Hippocampal formation (tissue), 2 donors: ENCODE measurements at places on chromosomes 16 and 17.

GRCh38 chr17:78332991-78333390 lies 26.9 kb downstream of the SOCS3 start:
- DNase-seq = no peak

- no peak for DNase-seq
Measured at GRCh38 chr17:30323895-30324319, 9.9 kb downstream of the TMIGD1 start.

DNA sequence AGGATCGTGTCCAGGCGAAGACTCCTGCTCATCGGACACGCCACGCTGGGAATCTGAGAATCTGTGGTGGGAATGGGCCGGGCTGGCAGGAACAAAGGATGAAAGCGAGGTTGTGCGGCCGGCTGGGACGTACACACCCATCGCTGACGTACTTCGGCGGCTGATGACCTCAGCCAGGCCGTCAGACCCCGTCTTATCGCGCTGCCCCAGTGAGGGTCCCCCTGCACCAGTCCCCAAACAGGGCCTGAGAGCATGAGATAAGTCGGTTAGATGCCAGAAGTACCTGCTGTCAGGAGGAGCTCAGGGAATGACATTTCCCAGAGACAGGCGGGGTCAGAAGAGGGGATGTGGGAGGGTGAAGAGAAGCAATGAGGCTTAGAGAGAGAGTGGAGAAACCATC lies 16.0 kb upstream of the SP6 start:
- no peak for DNase-seq

GRCh38 chr17:58974354-58974753 lies 132.3 kb downstream of the TRIM37 start:
- DNase-seq = no peak

DNA sequence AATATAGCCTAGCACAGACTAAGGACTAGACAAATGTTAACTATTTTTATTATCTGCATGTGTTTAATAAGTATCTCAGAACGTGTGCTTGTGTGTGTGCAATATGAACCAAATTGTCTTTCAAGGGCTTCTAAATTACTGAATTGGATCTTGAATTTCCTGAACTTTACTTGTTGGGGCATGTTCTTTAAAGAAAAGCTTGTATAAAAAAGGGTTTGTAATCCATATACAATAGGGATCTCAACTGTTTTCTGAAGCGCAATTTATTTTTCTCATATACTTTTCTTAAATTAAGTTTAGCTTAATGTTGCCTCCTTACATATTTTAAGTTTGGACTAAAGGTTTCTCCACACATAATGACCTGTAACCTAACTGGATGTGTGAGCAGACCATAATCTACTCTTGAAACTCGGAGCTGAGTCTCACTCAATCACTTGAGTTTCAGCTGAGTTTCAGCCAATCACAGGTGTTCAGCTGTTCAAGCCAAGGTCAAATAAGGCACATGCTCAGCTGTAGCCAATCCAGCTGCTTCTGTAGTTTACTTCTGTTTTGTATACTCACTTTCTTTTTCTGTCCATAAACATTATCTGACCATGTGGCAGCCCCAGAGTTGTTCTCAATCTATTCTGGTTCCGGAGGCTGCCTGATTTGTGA lies 72.3 kb downstream of the CDK5R1 start:
- no peak for DNase-seq

GRCh38 chr17:71936977-71937376 lies 183.8 kb upstream of the SOX9 start:
- DNase-seq = no peak

DNA sequence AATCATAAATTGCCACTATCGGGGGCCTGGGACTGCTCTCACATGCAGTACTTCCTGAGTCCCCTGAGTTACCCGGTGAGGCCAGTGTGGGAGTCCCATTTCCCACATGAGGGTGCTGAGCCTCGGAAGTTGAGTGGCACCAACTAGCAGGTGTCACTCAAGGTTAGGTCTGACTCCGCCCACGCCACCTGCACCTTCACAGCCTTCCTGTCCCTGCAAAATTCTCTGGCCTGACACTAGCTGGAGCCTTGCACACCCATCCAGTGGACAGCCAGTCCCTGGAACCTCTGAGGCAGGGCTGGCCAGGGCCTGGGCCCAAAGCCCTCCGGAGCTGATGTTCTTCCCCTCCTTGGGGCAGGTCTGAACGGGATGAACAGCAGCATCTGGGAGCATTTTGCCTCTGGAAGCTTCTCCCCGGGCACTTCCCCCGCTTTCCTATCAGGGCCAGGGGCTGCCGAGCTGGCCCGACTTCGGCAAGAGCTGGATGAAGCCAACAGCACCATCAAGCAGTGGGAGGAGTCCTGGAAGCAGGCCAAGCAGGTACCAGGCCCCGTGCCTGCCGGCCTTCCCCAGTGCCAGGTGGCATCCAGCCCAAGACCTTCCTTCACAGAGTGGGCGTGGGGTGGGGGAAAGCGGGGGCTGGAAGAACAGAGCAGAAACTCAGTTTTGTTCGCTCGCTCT lies 21.9 kb downstream of the UNC13D start:
- DNase-seq = no peak
